ENCODE measurements at places on chromosomes 12 and 14.

GRCh38 chr14:64800000-64800399, 79.7 kb downstream of the SPTB start:
- DNase-seq = peak; percentile 29

- no peak for DNase-seq
These were observed 381.6 kb downstream of the TMEM121 start for GRCh38 chr14:105908006-105908405.

GRCh38 chr12:12004524-12004923, 66.2 kb upstream of the BCL2L14 start:
- DNase-seq = no peak

DNA sequence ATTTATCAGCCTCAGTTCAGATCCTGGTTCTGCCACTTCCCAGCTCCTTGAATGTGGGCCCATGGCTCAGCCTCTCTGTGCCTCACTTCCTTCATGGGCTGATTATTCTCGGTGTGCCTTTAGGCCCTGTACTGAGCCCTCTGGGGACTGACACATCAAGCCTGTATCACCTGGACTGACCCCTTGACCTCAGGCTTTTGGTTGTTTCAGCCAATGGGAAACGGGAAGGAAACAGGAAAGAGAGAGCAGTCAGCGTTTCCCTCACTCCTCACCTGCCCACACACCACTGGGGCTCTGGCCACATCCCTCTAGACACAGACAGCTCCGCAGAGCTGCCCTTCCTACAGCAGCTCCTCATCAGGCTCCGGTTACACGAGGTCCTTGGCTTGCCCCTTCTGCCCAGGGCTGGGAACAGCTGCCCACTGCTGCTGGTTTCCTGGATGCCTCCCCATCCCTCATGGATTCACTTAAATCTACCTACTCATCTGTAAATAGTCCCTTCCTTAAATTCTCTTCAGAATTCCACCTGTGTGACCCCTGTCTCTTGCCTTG, 37.0 kb upstream of the ITPR2 start:
- no peak for DNase-seq

DNA sequence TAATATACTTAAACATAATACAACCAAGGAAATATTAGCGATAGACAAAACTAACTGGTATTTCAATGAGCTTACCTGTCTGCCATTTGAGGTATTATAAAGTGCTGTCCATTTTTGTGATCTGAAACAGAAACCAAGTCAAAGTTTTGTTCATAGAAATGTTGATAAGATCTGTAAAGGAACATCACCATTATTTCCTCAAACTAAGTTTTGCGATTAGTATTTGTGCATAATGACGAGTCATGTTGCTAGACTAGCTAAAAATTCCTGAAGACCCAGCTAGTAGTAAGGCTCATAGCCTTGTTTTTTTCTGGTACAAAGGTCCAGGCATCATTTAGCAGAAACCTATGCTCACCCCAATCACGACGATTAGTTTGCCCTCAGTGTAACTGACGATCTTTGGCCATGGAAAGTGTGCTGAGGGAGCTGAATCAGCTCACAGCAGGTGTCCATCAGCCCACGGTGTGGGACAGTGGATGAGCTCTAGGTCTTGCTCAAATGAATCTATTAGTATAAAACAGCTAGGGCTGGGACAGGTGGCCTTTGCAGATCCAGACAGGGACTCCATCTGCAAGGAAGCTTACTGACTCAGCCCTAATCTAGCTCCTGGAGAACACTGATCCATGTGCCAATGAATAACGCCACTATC, 28.7 kb downstream of the GIT2 start:
- DNase-seq = no peak

GRCh38 chr12:129184127-129184928, 331.1 kb downstream of the GLT1D1 start:
- no peak for DNase-seq

GRCh38 chr12:121214855-121215745, 5.2 kb downstream of the P2RX4 start:
- peak; percentile 96 for DNase-seq

DNA sequence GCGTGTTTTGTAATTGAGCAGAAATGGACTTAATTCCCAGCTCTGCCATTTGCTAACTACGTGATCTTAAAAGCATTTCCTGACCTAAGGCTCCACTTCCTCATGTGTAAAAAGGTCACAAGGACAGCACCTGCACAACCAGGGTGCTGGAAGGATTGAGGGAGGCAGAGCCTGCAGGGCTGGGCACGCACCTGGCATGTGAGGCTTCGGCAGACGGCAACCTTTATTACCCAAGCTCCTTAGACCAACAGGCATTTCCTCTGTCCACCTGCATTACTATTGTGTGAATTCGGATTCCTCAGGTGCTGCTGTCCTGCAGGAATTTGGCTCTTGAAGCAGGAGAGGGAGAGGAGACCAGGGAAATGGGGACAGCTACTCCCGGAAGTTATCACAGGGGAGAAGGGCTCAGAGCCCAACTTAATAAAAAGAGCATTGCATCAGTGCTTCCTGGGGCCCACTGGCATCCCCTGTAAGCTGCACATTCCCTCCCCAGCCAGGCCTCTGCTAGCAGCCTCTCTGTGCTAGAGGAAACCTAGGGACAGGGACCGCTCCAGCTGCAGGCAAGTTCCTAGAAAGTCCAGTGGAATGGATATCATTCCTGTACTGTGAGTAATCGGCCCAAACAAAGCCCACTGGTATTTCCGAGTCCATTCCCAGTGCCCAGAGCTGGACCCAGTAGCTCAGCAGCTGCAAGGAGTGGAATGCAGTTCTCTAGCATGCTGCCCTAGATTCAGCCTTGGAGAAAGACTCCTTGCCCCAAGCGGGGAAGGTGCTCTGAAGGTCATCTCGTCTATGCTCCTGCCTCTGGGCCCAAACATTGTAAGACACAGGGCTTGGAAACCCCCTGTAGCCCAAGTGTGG, 157.1 kb upstream of the CCND2 start:
- DNase-seq = no peak

DNA sequence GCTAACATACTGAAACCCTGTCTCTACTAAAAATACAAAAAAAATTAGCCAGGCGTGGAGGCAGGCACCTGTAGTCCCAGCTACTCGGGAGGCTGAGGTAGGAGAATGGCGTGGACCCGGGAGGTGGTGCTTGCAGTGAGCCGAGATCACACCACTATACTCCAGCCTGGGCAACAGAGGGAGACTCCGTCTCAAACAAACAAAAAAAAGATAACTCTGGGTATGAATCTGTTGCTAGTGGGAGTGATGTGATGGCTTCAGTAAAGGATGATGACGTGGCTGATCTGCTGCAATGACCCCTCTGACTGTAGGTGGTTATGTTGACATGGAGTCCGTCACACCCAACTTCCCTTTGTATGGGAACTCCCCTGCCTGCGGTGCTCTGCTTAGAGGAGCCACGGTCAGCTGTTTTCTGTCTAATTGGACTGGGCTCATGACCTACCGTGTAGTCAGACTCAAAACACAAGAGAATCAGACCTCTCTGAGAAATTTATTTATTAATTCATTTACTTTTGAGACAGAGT, 59.1 kb upstream of the MED13L start:
- DNase-seq = peak; percentile 99

DNA sequence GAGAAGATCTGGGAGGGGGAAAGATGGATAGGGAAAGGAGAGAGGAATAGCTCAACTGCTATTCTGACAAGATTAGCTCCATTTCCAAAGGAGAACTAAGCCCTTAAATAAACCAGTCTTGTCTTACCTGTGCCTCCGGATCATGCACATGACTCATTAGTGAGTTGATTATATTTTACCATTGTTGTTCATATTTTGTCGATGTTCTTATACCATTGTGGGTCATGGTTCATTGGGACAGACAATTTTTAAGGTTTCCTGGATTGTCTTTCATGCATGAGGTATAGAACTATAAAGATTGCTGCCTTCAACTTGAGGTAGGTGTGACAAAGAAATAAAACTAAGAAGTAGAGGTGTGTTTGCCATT, 243.0 kb upstream of the ATP2B1 start:
- no peak for DNase-seq

DNA sequence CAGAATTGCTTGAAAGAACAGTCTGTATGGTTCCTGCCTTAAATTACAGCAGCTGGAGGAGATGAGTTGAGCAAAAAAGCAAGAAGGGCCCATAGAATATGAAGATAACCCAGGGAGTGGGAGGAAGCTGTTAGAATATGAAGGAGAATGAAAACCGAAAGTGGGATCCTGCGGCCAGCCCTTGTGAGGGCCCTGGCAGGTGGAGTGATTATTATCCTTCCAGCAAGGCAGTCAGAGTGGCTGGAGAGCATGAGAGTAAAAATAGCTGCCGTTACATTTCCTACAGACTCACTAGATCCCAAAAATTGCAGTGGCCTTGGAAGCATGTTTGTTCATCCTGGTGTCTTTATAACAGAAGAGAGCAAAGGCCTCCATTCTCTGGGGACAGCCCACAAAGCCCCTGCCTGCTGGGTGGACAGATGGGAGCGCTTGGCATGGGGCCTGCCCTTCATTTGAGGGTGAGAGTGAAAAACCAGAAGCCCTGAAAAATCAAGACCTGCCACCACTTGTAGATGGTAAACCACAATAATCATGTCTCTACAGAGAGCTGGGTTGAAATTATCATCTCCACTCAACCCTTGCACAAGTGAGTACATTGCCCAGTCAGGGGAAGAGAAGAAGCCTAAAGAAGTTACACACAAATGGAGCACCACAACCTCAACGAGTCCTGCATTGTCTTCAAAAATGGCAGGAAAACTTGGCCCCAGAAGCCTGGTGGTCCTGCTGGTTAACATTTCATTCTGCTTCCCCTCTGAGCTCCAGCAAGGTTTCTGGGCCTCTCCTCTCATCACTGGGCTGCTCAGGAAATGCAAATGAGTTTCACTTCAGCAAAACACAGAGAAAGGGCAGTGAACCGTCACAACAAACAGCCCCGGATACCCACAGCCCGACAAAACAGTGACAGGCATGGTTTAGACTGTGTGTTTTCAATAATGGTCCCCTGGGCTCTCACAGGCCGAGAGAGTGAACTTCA, 20.5 kb downstream of the ZDHHC22 start:
- DNase-seq = peak; percentile 24

GRCh38 chr14:104752423-104752734, 568 bp upstream of the SIVA1 start:
- DNase-seq = no peak

Data from inflammatory macrophage (primary cell).